CD4-positive, alpha-beta T cell treated with Interleukin-10 for 1 hour (primary cell): ENCODE measurements at places on chromosomes 7 and 10.

- DNase-seq, result no peak
These were observed 132.3 kb upstream of the VSTM2A start for GRCh38 chr7:54409917-54410316.

- DNase-seq, result no peak
These were observed 150.2 kb downstream of the NSUN6 start for GRCh38 chr10:18501198-18501597.

- no peak for DNase-seq
These were observed 26.4 kb downstream of the ZNRF2 start for GRCh38 chr7:30310674-30311362.

DNA sequence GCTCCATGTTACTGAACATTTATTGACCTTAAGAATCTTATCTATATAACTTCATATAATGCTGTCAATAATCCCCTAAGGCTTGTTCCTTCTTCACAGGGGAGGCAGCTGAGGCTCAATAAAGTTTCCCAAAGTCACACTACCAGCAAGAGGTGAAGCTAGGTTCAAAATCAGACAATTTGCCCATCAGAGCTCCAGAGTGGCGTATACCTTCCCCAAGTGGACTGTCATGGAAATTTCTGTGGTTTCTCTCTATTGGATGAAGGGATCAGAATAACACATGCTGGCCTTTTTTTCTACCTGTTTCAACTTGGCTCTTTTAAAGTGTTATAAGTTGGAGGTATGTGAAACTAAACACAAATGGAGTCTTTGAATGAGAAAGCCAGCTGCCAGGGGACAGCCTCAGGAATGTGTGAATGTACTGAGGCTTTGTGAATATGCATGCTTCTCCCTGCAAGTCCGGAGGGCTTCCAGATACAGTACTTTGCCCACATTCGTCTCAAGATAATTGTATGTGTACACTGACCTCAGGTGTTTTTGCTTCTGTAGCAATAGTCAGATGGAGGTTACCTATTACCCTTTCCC lies 656.3 kb upstream of the CELF2 start:
- no peak for DNase-seq

DNA sequence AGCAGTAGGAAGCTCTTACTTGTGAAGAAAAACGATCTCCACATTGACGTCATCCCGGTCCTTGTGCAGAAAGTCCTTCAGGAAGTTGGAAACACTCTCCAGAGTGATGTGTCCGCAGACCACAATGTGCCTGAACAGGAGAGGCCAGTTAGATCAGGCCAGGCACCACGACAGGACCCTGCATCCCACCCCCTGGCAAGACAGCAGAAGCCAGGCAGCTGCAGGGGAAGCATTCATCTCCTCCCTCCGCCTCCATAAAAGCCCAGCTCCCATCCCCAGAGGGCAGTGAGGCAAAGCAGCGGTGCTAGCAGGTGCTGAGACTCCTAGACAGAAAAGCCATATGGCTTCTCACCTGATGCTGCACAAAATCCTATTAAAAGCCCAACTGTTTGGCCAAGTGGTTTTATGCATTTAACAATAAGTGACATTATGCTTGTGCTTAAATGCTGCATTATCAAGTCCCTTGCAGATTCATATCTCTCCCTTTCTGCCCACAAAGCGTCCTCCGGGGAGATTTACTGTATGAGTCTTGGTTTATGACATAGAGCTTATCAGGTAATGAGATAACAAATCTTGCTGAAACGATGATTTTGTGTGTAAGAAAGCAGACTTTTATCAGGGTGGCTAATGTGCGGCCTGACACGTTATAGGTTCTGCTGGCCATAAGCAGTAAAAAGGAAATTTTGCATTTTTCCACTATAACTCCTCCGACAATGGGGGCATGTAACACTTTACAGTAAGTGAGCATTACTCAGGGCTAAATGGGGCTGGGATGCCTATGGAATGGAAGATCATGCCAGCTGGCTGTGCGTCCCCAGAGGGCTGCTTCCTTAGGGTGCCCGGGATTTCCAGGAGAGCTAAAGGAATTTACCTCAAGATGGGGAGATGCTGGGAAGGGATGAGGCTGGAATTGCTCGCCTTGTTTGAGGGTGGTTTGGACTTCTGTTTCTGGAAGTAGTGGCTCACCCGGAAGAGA lies 546.9 kb downstream of the KCNMA1 start:
- DNase-seq, result no peak

GRCh38 chr10:88456730-88457129 lies 126.4 kb downstream of the RNLS start:
- no peak for DNase-seq

GRCh38 chr7:111210996-111211395 lies 120.1 kb downstream of the LRRN3 start:
- DNase-seq, result no peak

- no peak for DNase-seq
These were observed 372.3 kb upstream of the NRP1 start for GRCh38 chr10:33706746-33707145.

DNA sequence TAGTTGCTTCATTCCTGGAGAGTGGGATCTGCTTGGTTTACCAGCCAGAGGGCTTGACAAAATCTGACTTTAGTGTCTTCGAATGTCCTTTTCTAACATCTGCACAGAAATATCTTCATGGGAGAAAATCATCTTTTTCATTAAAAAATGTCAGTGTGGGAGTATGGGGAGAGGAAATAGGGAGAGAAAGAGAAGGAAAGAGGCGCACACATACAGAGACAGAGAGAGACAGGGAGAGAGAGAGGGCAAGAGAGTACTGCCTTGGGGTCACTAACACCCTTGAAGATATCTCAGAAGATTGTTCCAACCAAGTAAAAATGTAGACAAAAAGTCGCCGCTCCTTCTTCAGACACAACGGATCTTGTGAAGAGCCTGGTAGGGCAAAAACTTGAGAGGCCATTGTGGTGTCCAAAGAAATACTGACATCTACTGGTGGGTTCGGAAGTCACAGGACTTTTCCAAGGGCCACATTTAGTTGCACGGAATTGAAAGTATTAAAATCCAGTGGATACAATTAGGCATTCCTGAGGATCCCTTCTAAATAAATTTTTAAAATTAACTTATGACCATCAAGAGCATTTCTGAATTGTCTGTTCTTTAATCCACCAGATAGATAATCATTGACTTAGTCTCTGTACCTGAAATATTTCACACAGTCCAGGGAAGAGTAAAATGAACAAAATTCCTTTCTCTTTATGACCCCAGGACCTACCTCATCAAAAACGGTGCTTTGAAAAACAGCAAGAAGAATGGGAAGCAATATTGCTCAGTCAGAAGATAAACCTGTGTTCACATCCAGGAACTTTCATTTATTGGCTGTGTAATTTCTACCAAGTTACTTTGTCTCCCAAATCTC lies 29.7 kb downstream of the VIM start:
- peak; percentile 78 for DNase-seq

DNA sequence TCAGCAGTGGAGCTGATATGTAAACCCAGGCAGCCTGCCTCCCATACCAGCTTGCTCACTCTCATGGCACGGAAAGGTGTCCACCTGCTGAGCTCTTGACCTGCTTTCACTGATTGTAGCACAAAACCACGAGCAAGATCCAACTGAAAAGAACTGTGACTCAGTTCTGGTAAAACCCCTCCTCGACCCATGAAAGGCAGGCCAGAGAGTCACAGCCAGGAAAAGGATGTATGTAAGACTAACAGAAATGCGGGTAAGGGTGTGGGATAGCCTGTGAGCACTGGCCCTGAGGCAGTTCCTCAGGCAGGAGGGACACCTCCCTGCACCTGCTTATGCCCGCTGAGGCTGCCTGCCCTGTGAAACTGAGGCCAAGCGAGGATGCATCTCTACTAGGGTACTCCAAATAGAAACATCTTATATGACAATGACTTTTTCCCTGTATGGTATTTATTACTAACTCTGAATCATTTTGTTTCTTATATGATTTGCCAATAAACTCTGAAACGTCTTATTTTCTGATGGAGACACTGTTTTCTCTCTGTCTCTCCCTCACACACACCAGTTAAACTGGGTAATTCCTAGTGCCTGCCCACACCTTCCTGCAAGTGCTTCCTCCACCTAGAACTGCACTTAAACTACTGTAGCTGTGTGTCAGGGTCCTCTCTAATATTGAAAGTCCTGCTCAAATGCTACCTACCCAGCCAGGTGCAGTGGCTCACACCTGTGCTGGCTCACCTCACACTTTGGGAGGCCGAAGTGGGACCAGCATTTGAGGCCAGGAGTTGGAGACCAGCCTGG lies 73.3 kb upstream of the GHITM start:
- no peak for DNase-seq

DNA sequence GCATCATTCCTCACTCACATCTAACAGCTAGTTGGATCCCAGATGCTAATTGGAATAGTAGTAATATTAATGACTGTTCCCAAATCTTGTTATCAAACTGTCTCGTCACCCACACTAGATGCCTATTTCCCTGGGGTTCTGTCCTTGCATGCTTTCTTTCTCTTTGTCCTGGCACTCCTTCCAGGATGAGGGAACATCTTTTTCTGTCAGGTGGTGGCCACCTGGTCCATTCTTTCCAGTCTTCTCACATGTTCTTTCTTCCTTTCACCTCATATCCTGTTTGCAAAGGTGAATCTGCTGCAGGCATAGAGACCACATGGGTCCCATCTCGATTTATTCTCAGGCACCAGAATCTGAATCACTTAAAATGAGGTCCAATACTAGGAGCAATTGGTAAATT lies 126.0 kb downstream of the CHN2 start:
- no peak for DNase-seq

DNA sequence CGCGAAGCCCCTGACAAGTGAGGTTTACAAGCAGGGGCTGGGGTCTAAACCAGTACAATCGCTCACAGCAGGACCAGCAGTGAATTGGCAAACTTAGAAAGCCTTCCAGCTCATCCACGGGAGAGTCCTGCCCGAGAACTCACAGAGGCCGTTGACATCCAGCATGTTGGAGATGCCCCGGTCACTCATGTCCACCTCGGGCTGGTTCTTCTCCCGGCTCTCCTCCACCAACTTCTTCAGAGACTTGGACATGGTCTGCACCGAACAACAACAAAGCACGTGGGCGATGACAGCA lies 447 bp downstream of the RSU1 start:
- DNase-seq, result no peak

DNA sequence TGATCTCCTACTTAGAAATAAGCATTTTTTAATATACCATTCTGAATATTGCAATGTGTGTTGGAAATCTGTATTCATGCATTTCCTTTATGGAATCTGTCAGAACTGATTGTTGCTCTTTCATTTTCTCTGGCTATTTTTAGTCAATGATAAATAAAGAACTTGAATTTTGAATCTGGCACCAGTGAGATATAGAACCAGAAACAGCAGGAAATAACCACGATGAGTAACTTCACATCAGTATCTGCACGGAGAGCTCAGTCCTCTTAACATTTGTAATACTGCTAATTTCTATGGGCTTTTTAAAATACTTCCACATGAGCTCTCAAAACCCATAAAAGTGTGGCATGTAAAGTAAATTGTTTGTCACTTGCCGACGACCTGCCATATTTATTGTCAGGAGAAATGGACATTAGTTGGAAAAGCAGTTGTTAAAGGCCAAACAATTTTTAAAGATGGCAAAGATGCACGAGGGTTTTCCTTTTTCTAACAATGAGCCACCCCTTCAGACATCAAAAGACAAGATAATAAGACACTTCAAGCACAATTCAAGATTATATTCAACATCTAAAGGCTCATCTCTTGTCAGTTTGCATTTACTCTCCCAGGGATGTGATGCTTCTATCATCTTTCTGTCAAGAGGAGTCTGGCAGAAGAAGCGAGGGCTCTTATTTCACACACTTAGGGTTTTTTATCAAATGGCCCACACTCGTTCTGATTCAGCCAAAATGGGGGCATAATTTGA lies 118.3 kb downstream of the POU6F2 start:
- no peak for DNase-seq

- no peak for DNase-seq
These were observed 31.2 kb upstream of the GARS1 start for GRCh38 chr7:30563326-30563942.

GRCh38 chr7:131242123-131242650 lies 85.5 kb upstream of the MKLN1 start:
- DNase-seq, result no peak

- no peak for DNase-seq
These were observed 567.7 kb upstream of the ZWINT start for GRCh38 chr10:56928714-56929113.
